ENCODE measurements at places on chromosomes 13 and 19.

DNA sequence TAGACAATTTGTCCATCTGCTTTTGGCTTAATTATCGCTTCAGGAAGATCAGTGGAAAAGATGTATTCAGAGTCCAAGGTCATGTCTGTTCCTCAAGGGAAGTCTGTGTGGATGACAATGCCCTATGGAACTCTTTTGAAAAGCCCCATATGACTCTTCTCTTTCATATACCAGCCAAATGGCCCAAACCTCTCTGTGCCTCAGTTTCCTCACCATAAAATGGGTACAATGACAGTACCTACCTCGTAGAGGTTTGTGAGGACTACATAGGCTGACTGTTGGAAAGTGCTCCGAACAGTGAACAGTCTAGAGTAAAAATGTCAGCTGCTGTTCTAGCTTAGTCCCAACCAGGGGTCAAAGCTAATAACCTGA lies 104.6 kb downstream of the COL4A2 start:
- no peak for DNase-seq

DNA sequence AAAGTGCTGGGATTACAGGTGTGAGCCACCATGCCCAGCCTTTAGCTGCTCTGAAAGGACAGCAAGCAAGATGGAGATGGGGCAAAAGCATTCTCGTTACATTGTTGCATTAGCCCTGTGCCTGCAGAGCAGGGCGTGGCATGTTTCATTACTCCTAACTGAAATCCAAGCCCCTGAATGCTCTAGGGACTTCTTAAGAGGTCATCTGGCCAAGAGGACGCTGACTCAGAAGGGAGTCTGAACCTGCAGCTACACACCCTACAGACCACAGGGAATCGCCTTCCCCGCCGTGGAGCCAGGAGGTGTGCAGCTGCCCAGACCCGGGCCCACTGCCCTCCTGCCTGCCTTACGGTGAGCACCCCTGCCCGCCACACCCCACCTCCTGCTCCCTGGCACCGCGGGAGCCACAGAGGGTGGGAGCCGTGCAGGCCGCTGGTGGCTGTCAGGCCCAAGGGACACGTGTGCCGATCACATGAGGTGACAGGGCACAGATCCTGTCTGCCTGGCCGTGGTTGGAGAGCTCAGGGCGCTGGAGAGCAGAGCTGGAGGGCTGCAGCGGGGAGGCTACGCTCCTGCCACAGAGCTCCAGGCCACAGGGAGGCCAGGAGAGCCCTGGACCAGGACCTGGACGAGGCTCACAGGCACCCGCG lies 27.2 kb downstream of the ADPRHL1 start:
- no peak for DNase-seq

GRCh38 chr13:45297456-45298205 lies 43.4 kb downstream of the TPT1 start:
- peak; percentile 18 for DNase-seq

GRCh38 chr19:12111176-12111575 lies 29.0 kb downstream of the ZNF20 start:
- no peak for DNase-seq

DNA sequence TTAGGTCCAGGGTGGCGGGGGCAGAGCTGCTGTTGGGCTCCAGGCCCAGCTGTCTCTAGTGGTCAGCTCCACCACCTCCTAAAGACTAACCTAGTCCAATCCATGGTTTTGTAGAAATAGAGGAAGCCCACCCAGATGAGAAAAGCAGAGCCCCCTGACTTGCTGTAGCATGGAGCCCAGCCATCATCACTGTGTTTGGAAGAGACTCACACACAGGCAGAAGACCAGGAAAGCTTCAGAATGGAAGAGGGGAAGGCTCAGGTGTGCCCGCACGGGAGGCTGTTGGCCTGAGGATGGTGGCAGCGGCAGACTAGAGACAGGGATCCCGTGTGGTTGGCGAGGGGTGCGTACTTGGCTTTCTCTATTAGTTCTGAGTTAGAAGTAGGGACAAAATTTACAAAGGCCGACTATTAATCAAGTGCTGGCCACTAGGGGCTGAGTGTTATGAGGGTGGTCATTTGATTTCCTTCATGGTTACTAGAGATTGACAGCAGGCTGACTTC lies 193.2 kb upstream of the SOX1 start:
- no peak for DNase-seq

All from activated naive CD4-positive, alpha-beta T cell treated with anti-CD3 and anti-CD28 coated beads, Interleukin-2, amount 50 U/mL, for 16 hours (primary cell).